ENCODE measurements at places on chromosomes 6 and 20.

- DNase-seq = no peak
These were observed 149.3 kb downstream of the PTPRK start for GRCh38 chr6:128371136-128371535.

- DNase-seq = no peak
These were observed 9.1 kb upstream of the DEFB125 start for GRCh38 chr20:78338-78737.

- DNase-seq = no peak
These were observed 65.7 kb upstream of the EEF1A1 start for GRCh38 chr6:73586416-73586974.

GRCh38 chr6:145809211-145809610 lies 5.4 kb downstream of the FBXO30 start:
- no peak for DNase-seq

DNA sequence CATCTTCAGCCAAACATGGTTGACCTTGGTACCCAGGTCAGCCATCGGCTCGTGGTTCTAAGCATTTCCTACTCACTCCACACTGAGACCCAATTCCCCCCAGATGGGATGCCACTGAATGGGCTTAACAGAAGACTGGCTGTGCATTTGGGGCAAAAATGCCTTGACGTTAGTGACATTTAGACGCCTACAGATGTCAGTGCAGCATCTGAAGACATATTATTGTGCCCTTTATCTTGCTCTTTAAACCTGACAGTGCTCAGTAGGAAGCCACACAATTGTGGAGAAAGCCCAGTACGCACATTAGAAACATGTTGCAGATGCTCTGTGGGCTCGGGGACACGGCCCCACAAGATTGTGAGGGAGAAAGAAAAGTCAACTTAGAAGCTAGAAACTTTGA lies 414.7 kb downstream of the PTPRT start:
- no peak for DNase-seq

- no peak for DNase-seq
These were observed 51.1 kb downstream of the ARID1B start for GRCh38 chr6:156828280-156828703.

- DNase-seq = no peak
These were observed 198.5 kb downstream of the SOD2 start for GRCh38 chr6:159494586-159494972.
